ENCODE measurements at places on chromosomes 16 and 17.

- no peak for DNase-seq
Observed at GRCh38 chr17:39462631-39463375, 1.5 kb downstream of the CDK12 start.

DNA sequence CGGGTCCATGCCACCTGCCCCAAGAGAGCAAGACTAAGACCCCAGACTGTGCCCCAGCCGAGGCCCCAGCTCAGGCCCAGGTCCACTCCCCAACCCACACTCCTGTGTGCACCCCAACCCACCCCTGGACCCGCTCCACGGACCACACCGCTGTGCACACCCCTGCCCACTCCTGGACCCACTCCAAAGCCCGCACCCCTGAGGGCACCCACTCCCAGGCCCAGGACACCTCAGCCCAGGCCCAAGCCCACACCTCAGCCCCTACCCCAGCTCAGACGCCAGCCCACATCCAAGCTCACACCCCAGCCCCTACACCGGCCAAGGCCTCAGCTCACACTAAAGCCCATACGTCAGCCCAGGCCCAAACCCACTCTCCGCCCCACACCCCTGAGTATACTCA lies 1.1 kb downstream of the SPEM3 start:
- DNase-seq: no peak

DNA sequence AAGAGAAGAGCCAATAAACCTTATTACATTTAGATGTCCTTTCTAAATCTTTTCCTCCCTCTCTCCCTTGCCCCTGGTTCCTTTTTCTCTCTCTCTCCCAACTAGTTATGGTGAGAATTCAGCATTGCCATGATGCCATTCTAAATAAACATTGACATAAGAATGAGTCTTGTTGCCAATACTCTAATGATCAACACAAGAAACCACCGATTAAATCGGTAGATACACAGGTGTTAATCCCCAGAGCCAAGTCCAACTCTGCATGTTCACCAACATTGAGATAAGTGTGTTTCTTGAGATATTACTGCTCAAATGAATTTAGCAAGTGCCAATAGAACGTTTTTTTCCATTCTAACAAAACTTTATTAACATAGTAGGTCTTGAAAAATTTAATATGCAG lies 412.1 kb downstream of the KCNJ2 start:
- DNase-seq: no peak

- no peak for DNase-seq
Observed at GRCh38 chr16:11005611-11005975, 61.2 kb downstream of the CLEC16A start.

DNA sequence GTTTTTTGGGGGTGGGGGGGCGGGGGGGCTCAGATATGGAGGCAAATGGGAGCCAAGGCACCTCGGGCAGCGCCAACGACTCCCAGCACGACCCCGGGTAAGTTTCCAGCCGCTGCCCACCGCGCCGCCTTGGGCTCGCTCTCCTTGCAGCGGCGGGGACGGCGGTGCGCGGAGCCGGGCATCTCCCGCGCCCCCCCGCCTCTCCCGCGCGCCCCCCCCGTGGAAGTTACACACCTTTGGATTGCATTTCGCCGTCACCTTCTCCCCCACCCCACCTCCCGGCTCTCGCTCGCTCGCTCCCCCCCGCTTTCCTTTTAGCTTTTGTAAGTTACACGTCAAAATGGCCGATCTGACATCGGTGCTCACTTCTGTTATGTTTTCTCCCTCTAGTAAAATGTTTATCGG lies 387 bp downstream of the MSI2 start:
- DNase-seq: peak; percentile 28

GRCh38 chr17:74493331-74493833 lies 26.9 kb downstream of the CD300A start:
- peak; percentile 52 for DNase-seq

GRCh38 chr16:10895053-10895946 lies 18.3 kb downstream of the CIITA start:
- no peak for DNase-seq

DNA sequence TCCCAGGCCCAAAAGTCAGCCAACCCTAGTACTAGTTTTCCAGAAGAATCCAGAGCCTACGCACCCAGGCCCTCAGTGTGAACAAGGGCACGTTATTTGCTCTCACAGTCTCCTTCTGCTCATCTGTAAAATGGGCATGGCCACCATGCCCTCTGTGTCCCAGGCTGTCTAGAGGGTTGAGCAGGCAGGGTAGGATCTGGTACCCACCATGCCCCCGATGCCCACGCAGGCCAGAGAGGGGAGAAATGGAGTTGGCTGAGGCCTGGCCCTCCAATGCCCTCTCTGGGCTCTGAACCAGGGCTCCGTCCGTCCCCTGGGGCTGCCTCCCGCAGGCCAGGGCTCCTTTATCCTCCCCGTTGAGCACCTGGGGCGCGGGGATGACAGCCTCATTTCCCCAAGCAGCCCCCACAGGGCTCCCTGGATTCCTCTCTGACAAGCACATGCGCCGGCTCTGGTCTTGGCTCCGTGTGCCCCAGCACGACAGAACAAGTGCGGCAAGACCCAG lies 9.1 kb upstream of the BAHCC1 start:
- no peak for DNase-seq

DNA sequence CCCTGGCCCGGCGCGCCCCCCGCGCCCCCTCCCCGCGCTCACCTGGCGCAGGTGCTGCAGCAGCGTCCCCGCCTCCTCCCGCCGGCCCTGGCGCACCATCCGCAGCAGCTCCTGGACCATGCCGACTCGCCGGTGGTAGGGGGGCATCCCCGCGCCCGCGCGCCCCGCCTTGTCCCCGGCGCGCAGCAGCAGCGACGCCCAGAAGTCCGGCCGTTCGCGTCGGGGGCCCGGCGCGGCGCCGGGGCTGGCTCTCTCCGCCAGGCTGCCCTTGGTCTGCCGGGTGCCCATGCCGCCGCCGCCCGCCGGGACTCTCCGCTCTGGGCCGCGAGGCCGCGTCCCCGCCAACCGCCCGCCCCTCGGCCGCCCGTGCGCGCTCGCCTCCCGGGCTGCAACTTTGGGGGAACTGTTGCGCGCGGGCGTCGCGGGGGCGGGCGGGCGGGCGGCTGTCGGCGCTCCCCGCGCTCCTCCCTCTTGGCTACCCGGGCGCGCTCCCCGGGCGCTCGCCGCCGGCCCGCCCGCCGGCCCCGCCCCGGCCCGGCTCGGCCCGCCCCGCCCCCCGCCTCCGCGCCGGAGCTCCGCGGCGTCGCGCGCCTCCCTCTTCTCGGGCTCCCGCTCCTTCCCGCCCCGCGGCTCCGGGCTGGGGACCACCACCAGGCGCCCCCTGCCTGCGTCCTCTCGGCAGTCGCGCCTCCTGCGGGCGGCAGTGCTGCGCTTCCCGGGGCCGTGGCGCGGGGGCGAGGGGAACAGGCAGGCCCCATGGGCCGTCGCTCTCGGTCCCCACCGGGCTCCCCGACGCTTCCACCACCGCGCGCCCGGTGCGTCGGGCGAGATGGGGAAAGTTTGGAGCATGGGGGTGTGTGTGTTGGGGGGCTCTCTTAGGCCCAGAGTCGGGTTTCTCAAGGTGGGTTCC lies at the start of gene LRRC75A:
TSS of gene LRRC75A (minus strand) at position 491 of the 910 bp plus-strand sequence. CDS start at position 288, 203 bp downstream.
- peak; percentile 42 for DNase-seq

GRCh38 chr17:57582881-57583756 lies 162.0 kb downstream of the CCDC182 start:
- DNase-seq: no peak

- no peak for DNase-seq
Observed at GRCh38 chr16:27066668-27067537, at the start of gene C16orf82. C16orf82 (plus strand) TSS chr16:27066927.

- no peak for DNase-seq
Observed at GRCh38 chr17:64115043-64115698, 14.8 kb downstream of the ERN1 start.

GRCh38 chr17:56947741-56948140 lies 13.1 kb downstream of the COIL start:
- DNase-seq: no peak

DNA sequence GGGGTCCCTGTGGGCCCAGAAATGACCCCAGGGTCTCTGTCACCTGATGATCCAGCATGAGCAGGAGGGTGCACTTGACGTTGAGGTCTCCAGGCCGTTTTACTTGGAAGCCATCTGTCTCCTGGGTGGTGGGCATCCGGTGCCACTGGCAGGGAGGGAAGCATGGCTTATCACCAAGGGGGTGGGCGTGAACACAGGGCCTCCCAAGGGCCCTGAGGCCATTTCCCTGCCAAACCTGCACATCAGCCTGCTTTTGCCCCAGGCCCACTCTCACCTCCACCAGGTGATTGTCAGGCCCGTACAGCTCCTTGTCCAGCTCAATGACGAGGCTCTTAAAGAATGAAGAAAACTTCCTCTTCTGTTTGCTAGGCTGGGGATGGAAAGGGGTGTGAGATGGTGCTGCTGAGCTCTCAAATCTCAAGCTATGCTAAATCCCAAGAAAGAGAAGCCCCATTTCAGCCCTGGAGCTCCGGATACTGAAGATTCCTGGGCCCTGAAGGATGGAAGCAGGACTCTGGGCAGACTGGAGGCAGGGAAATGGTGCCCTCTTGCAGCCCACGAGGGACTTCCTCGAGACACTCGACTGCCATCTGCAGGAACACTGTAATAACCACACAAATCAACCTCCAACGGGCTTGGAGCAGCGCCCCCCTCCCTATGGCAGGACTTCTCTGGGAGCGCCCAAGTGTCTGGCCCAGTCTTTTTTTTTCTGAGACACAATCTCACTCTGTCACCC lies 7.1 kb upstream of the FTSJ3 start:
- DNase-seq: no peak

DNA sequence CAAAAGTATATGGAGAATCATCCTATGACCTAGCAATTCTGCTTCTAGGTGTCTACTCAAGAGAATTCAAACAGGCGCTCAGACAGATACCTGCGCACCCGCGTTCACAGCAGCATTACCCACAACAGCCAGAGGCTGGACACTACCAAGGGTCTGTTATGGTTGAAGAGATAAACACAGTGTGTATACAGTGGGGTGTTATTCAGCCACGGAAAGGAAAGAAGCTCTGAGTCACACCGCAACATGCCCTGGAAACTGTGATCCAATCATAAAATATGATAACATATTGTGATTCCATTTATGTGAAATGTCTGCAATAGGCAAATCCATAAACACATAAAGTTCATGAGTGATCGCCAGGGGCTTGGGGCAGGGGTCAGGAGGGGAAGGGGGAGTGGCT lies 18.0 kb upstream of the JPH3 start:
- no peak for DNase-seq

- DNase-seq: no peak
Observed at GRCh38 chr17:13541032-13541480, 60.7 kb downstream of the HS3ST3A1 start.

- no peak for DNase-seq
Observed at GRCh38 chr16:19005561-19006445, 22.1 kb downstream of the TMC7 start.

GRCh38 chr16:86931410-86931941 lies 353.1 kb downstream of the FOXL1 start:
- no peak for DNase-seq

DNA sequence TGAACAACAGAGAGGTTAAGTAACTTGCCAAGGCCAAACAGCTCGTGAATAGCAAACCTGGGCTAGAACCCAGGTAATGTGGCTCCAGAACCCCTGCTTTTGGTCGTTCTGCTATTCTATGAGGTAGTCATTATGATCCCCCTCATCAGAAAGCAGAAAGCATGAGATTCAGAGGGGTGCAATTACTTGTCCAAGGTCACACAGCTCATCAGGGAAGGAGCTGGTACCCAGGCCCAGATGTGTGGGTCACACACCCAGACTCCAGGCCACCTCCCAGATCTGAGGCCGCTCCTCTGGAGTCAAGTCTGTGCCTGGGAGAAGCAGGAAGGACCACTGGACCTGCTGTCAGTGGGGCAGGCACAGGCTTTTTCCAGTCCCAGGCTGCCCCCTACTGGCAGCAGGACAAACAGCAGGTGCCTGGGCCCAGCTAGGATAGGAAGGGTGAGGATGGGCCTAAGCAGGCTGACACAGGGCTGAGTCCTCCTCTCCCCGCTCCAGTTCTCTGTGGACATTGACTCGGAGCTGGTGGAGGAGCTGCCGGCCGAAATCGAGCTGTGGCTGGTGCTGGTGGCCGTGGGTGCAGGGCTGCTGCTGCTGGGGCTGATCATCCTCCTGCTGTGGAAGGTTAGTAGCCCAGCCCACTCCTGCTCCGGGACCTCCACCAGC lies 7.8 kb upstream of the PDK2 start:
- peak; percentile 55 for DNase-seq

GRCh38 chr16:52398491-52398960 lies 148.4 kb downstream of the TOX3 start:
- no peak for DNase-seq

Measured in stimulated activated CD4-positive, alpha-beta T cell treated with anti-CD3 and anti-CD28 coated beads, Interleukin-2, amount 100 ng/mL, for 4 hours (primary cell).